ENCODE measurements at places on chromosomes 2 and 18. TPM values are rescaled to one million over a fixed set of nuclear protein-coding genes. Genes with fewer than 3 reads are reported as not detected.

Gene KIF5C
- 1.6 TPM for total RNA-seq

Gene ASXL3
- total RNA-seq = 0.74 TPM

- DNase-seq = no peak
Observed at GRCh38 chr2:8141079-8141707, 540.7 kb upstream of the ID2 start.

- peak; percentile 4 for DNase-seq
Observed at GRCh38 chr2:170005702-170006101, 172.2 kb upstream of the MYO3B start.

DNA sequence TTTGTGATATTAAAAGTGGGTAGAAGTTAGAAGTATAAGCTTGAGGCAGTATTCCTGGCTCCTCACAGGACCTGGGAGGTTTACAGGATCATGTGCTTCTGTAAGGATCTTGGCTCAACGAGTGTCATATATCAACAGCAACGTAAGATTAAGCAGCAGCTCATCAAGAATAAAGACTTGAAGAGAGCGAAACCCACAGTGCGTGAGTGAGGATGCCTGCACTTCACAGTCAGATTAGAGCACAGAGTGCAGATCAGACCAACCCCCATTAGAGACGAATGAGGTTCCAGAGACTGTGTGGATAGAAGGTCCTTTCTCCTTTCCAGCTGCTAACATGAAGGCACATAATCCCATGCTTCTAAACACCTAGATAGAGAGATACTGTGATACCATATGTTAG is 1656.7 kb upstream of the NXPH2 start:
- no peak for DNase-seq

DNA sequence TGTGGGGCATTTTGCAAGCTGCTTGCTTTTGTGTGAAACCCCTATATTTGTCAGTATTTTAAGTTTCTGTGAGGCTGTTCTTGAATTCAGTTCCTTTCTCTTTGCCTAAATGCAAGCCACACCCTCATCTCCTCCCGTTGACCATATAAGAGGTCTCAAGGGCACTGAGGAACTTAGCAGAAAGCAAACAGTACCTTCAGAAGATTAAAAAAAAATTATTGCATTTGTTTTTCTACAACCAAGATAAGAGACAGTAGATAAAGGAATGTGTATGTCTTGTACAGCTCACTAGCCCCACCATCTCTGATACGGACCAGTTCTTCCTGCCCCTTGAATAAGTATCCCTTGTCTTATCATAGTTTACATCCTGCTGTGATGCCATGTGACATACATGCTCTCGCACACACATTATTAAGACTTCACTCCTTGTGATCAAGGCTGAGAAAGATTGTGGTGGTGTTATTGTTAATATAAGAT is 64.2 kb downstream of the NPAS2 start:
- no peak for DNase-seq

Gene TIMM21
- 82.0 TPM for total RNA-seq

Gene MC2R
- 0.05 TPM for total RNA-seq

Gene SERPINB13
- not detected for total RNA-seq

DNA sequence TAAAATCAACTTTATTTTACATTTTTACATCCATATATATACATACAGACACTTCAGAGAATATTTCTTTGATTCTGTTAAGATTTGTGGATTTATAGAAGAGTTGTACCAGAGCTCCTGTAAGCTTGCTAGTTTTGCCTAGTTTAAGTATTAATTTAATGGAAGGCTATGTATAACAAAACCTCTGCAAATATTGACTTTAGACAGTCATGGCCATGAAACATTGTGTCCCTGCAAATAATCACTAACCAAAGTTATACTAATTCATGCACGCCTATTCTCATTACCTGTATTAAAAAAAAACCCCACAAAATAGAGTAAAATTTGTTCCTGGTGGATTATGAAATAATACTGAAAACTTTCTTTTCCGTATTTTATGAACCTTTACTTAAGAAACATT is 379.3 kb downstream of the CTNNA2 start:
- DNase-seq = no peak

Gene TLX2
- not detected for total RNA-seq

GRCh38 chr2:20468549-20469500 is 22.0 kb downstream of the RHOB start:
- DNase-seq = no peak

GRCh38 chr2:60445684-60446179 is 107.7 kb downstream of the BCL11A start:
- no peak for DNase-seq

Gene PJVK
- total RNA-seq = 3.7 TPM

- DNase-seq = no peak
Observed at GRCh38 chr18:58402951-58403702, 225.8 kb downstream of the ALPK2 start.

Gene CNDP2
- 310 TPM for total RNA-seq

GRCh38 chr2:200502196-200502595 is 7.7 kb downstream of the KCTD18 start:
- no peak for DNase-seq

GRCh38 chr2:197920088-197920487 is 115.7 kb downstream of the PLCL1 start:
- DNase-seq = no peak

DNA sequence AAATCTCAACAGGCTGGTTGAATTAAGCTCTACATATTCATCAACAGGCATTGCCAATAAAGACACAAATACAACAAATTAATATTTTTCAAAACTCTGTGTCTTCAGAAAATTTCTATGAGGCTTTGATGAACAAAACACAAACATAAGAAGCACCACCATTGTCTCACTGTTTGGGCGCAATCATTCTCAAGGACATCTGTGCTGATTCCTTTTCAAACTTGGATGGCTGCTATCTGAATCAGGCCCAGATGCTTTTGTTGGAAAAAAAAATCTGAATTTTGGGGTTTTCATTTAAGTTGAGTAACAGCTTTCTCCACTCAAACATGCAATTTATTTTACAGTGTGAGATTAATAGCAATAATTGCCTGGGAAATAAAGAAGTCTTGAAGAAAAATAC is 173.8 kb downstream of the NRXN1 start:
- DNase-seq = no peak

DNA sequence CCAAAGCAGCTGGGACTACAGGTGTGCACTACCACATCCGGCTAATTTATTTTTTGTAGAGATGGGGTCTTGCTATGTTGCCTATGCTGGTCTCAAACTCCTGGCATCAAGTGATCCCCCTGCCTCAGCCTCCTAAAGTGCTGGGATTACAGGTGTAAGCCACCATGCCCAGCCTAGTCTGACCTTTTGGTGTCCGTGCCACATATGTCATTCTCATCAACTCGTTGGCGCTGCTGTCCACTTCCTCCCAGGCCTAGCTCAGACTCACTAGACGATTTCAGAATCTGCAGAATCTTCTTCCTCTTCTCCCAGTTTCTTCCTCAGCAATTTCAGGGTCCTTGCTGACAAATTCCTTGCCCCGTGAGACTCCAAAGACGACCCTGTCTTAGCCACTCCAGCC is 39.8 kb upstream of the DNMT3A start:
- DNase-seq = no peak

DNA sequence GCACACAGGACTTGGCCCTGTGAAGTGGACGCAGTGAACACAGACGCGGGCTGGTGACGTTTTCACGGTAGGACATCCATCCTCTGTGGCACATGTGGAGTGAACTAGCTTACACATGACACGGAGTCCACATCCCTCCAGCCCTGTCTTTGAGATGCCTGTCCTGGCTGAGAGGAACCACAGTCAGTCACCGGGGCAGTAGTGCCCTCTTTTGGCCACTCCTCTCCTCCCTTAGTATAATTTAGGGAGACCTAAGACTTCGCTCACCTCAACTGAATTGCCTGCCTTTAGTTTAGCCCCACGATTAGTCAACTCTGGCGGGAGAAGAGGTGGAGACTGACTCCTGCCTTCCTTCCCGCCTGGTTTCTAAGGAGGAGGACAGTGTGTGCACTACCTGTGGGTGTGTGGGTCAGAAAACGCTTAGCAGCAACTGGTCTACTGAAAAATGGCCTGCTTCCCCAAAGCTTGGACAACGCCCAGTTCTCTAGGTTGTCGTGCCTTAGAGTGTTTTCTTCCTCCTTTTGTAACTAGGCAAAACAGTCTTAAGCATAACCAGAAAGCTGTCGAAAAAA is 70.6 kb downstream of the MBP start:
- DNase-seq = no peak

Gene REEP1
- 0.23 TPM for total RNA-seq

GRCh38 chr2:136030406-136030805 is 45.0 kb upstream of the DARS1 start:
- DNase-seq = no peak
